Retina (tissue), 1 donor: ENCODE measurements at places on chromosomes 1 and 21.

DNA sequence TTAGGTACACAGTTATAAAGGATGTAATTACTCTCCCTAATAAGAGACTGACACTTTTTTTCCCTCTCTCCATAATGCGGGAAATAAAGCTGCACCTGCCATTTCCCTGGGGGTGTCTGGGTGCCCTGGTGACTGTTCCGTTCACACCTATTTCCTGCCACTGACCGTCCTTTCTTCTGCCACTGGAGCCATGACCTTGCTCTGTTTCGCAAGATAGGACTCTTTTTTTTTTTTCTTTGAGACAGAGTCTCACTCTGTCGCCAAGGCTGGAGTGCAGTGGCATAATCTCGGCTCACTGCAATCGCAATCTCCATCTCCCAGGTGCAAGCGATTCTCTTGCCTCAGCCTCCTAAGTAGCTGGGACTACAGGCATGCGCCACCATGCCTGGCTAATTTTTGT, 66.1 kb upstream of the SERBP1 start:
- no peak for DNase-seq

GRCh38 chr1:17475752-17476151, 36.3 kb upstream of the RCC2 start:
- DNase-seq: no peak

GRCh38 chr1:197472141-197472540, 204.1 kb downstream of the CRB1 start:
- no peak for DNase-seq

DNA sequence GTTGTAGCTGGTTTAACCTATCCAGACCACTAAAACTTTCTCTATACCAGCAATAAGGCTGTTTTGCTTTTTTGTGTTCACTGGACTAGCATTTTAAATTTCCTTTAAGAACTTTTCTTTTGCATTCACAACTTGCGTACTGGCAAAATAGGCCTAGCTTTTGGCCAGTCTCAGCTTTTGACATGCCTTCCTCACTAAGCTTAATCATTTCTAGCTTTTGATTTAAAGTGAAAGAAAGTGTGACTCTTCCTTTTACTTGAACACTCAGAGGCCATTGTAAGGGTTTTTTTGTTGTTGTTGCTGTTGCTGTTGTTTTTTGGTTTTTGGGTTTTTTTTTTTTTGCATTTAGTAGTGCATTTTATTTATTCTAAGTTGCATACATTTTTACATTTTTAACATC, 15.2 kb downstream of the RPAP2 start:
- DNase-seq: no peak

DNA sequence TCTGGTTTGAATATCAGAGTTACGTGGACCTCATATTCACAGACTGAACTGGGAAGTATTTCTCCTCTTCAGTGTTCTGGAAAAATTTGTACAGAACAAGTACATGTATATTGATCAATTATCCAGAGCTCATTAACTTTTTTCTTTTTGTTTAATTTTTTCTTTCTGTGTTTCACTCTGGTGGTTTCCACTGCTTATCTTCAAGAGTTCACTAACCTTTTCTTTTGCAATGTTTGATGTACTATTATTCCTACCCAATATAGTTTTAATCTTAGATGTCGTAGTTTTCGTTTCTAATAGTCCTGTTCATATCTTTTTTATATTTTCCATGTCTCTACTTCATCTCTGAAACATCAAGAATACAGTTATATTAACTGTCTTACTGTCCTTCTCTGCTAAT, 46.5 kb downstream of the TUT4 start:
- DNase-seq: no peak

GRCh38 chr1:241086686-241087085, 270.3 kb downstream of the RGS7 start:
- no peak for DNase-seq

DNA sequence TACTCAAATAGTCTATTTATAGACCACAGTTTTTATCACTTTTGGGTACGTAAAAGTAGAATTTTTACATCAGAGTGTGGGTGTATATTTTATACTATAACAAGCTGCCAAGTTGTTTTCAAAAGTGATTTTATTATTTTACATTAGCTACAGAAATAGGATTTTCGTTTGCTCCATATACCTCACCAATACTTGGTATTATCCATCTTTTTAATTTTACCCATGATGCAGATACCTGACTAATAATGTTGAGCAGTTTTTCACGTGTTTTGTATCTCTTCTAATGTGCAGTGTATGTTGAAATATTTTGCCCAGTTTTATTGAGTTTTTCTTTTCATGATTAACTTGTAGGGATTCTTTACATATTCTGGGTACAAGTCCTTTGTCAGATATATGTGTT, 379.8 kb downstream of the MATN1 start:
- no peak for DNase-seq
